ENCODE measurements at places on chromosomes 3 and 15.

DNA sequence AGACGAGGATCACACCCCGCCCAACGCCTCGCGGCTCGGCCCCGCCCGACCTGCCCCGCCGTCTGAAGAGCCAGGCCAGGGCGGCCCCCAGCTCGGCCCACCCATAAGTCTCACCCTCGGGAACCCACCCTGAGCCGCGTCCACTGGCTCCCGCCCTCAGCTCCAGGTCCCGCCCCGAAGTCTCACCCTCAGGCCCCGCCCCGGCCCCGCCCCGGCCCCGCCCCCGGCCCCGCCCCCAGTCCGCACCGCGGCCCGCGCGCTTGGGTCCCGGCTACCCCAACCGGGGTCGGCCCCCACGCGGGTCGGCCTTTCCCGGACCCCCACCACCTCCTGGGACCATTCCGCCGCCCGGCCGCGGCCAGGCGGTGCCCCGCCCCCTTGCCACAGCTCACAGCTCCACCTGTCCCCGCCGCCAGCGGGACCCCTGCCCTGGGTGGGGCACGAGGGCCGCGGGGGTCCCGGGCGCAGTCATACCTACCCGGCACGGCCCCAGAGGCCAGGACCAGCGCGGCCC, 489 bp downstream of the CSPG5 start:
- no peak for DNase-seq

- DNase-seq = no peak
Measured at GRCh38 chr3:141006344-141006743, 44.8 kb upstream of the SPSB4 start.

GRCh38 chr3:197028728-197029510, 698 bp downstream of the MELTF start:
- DNase-seq = no peak

GRCh38 chr15:53437366-53437765, 322.1 kb downstream of the WDR72 start:
- no peak for DNase-seq

- DNase-seq = no peak
Measured at GRCh38 chr15:87609894-87610293, 646.6 kb downstream of the NTRK3 start.
